ENCODE measurements at places on chromosomes 6 and 20.

DNA sequence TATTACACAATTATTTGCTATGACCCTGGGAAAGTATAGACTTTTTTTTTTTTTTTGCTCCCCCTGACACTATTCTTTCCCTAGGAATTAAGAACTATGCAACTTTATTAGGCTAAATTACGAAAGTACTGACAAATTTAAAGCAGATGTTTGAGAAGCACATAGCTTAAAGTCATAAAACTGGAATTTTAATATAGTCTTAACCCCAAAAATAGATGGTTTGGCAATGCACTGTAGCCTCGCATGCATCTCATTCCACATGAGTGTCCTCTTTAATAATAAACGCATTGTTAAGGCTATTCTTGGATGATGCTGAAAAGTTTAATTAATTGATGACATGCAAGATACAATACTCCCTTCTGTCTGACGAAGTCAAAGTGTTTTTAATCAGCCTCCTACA, 49.3 kb downstream of the TBC1D7 start:
- no peak for DNase-seq

DNA sequence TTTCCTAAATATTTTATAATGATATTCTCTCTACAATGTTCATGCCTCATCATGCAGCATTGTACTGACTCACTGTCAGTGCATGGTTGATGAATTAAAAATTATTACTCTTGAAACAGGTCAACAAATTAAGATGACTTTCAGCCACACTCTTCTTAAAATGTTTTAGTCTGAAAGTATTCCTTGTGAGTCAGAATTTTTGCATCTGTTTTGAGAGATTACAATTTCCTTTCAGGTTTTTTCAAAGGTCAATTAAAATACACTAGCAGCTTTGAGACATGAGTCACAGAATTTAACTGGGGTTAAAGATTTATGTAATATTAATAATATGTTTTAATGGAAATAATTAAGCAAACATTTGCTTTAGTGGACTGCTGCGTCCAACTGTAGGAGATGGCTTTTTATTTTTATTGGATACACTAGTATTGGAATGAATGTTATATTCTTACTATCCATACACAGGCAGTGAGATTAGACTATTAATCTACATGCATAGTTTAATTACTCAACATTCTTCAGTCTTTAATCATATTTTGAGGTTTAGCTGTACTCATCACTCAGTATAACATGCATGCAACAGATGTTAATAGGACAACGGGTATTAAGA, 9.7 kb downstream of the COL12A1 start:
- DNase-seq, result peak; percentile 74

GRCh38 chr6:157811137-157811475, 11.9 kb upstream of the SNX9 start:
- DNase-seq, result no peak

DNA sequence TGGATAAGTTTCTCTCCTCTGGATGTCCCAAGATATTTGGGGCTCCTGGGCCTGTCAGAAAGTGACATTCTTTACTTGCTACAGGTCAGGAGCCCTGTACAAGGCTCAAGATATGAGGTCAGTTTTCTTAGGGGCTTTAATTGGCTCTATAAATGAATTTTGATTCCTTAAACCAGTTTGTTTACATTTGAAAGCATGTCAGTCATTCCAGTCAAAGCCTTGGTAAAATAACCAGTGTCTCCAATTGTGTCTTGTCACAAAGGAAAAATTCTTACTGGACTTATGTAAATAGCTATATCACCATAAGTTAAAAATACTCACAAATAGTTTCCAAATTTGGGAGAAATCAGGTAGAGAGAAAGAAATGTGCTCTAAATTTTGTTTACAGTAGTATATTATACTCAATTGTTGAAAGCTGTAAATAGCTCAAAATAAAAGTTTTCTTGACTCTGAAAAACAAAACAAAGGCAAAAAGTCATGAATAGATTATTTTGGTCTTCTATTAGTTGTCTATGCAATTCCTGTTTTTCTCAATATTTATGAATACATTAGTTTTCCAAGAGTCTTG, 22.9 kb downstream of the RNF182 start:
- no peak for DNase-seq

- DNase-seq, result no peak
Measured at GRCh38 chr6:41405941-41406727, 70.7 kb downstream of the NCR2 start.

DNA sequence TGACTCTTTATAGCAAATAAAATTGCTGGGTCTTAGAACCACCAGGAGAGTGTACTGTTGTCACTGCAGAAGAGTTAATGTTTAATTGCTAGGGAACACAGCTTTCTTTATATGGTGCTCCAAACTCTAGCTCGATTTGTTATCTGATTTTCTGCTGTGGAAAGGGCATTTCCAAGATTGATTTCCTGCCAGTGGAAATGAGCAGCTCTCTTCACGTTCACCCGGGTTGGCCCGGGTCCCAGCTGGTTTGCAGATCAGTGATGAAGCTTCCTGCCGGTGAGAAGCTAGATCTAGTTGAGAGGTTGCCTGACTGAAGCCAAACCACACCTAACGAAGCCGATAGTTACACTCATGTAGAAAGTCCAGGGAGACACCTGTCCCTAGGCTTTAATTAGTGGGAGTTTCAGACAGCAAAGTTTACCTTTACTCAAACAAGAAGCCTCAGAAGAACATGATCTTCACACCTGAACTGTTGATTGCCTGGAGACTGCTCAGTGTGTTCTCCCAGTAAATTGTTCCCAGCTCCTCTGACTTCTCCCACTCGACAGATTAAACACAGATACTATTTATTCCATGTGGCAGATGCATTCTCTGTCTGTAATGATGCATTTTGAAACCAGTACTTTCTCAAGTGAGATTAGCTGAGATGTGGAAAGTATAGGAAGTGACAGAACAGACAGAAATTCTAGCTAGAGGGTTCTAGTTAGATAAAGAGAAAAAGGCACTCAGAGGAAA, 27.8 kb downstream of the PAQR8 start:
- no peak for DNase-seq

GRCh38 chr6:105257340-105257739, 77.5 kb upstream of the POPDC3 start:
- DNase-seq, result no peak

DNA sequence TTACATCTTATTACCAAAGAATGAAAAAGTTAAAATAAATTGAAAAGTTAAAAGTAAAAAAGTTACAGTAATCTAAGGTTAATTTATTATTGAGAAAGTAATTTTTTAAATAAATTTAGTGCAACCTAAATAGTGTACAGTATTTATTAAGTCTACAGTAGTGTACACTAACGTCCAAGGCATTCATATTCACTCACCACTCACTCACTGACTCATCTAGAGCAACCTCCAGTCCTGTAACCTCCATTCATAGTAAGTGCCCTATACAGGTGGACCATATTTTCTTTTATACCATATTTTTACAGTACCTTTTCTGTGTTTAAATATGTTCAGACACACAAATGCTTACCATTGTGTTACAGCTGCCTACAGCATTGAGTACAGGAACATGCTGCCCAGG, 624.7 kb upstream of the NOX3 start:
- DNase-seq, result no peak

DNA sequence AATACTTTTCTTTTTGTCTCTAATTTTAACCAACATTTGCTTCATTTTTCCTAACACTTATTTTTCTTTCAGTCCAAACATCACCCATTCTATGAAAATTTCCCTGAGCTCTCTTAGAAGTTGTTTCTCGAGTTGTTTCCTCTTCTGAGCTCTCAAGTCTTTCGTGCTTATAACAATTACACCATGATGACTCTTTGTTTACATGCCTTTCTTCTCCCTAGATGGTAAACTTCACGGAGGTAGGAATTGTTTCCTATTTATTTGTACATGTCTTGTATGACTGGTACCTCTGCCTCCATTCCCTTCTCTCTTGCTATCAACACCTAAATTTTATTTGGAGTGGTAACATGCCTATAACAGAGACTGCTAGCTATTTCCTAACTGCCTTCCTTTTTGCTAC, 6.4 kb downstream of the BLOC1S5 start:
- no peak for DNase-seq

- no peak for DNase-seq
Measured at GRCh38 chr6:85644279-85644762, 1.6 kb upstream of the SYNCRIP start.

DNA sequence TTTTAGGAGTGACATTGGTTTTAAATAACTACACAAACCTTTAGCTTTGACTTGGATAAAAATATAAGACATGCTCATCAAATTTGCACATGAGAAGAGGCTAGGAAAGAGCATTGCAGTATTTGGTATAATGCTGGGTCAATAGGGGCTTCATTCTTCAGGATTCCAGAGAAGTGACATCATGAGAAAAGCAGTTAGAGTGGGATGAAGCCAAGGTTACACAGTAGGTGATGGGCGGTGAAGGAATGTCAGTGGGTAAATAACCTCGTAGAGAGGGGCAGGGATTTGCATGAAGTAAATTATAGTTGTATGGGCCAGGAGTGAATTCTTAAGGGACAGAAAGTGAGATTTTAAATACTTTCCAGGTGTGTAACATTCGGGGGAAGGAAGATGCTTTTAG, 216.2 kb downstream of the RFPL4B start:
- DNase-seq, result no peak

DNA sequence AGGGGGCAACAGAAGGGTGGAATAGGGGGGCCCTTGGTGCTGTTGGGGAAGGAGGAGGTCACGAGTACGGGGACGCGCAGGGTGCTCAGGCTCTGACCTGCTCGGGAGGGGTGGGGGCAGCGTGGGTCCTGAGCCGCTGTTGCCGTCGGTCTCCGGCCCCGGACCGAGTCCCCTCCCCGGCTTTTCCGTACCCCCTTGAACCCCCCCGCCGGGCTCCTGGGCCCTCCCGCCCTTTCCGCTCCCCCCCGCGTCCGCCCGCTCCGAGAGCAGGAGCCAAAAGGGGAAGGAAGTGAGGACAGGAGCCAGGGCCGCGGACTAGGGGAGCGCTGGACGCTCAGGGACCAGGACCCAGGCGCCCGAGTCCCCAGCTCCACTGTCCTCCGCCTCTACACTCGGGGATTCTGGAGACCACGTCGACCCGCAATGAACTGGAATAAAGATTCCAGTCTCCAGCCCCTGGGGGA, at the start of gene RGL2:
Gene RGL2, minus strand, starts transcription at position 170 of the 464 bp plus-strand sequence. CDS start 332 bp downstream, outside the sequence.
- no peak for DNase-seq

DNA sequence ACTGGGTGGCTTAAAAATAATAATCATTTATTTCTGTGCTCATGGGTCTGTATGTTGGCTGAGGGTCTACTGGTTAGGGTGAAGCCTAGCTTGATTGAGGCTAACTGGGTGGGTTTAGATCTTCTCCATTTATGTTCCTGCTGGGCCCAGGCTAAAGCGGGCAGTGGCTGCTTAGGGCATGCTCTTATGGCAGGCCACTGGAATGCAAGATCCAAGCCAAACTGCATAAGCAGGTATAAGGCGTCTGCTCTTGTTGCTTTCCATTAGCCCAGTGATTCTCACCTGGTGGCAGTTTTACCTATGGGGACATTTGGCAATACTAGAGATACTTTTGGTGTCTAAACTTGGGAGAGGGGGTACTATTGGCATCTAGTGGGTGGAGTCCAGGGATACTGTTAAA, 44.5 kb downstream of the QKI start:
- DNase-seq, result no peak

DNA sequence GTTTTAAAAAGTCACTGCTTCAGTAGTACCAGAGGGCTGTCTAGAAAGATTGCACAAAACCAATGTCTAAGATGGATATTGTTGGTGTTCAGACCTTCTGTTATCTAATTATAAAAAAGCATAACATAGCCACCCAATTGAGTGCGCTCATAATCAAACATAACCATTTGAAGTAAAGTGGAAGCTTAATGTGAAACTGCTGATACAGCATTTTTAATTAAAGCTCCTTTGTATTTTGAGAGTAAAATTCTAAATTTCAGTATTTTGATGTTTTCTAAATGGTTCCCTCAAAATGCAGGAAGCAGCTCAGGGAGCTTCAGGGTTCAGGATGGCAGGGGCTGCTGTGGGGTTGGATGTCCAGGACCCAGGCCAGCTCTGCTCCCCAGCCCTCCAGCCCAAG, 291.8 kb upstream of the ZFP64 start:
- no peak for DNase-seq

- DNase-seq, result no peak
Measured at GRCh38 chr20:1313236-1313964, 15.5 kb downstream of the SDCBP2 start.

- no peak for DNase-seq
Measured at GRCh38 chr20:51386586-51386985, 155.9 kb downstream of the NFATC2 start.

DNA sequence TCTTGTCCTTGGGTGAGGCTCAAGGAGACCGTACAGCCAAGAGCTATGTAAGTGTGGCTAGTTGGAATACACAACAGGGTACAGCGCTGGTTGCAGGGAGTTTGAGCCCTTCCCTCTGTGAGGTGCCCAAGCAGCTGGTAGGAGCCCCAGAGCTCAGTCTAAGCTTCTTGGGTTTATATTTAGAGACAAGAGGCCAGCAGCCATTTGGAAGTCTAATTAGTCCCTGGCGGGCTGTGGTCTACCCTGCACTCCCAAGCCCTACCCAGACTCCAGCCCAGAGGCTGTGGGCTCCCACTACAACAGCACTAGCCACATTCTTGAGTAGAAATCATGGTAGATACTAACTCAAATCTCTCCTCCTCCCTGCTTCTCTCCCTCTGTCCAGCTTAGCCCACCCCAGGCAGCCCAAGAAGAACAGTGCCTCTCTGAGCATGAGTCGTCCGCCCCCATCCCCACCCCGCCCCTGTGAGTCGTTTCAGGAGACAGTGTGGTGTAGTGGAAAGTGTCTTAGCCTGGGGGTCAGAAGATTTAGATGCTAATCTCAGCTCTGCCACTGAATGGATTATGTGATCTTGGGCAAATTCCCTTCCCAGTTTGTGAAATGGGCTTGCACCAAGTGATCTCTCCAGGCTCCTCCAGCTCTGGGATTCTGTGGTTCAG, 37.8 kb downstream of the EIF2S2 start:
- DNase-seq, result no peak

DNA sequence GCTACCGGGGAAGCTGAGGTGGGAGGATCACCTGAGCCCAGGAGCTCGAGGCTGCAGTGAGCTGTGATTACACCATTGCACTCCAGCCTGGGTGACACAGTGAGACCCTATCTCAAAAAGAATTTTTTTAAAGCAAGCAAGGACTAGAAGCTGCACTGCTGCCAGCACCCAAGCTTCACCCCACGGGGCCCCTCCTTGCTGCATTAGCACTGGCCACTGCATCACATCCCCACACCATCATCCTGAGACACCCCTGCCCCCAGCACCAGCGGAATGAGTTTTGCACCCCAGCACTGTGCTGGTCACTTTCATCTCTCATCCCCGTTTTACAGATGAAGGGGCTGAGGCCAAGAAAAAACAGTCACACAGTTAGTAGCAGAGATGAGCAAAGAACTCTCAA, 30.9 kb downstream of the TBC1D7 start:
- no peak for DNase-seq

GRCh38 chr20:47274401-47275108, 81.9 kb downstream of the ZMYND8 start:
- peak; percentile 36 for DNase-seq

GRCh38 chr20:38343311-38344106, 2.8 kb upstream of the LBP start:
- DNase-seq, result no peak

GRCh38 chr20:47810721-47811347, 25.6 kb upstream of the SULF2 start:
- no peak for DNase-seq

All from keratinocyte (primary cell).